Mammary epithelial cell (primary cell): ENCODE measurements at places on chromosomes 1 and 21. TPM values are rescaled to one million over a fixed set of nuclear protein-coding genes. Genes with fewer than 3 reads are reported as not detected.
A peak's percentile ranks its signal among the peaks of the same experiment; 100 is the strongest.

Gene GPR37L1
- not detected in 2 replicates for total RNA-seq

DNA sequence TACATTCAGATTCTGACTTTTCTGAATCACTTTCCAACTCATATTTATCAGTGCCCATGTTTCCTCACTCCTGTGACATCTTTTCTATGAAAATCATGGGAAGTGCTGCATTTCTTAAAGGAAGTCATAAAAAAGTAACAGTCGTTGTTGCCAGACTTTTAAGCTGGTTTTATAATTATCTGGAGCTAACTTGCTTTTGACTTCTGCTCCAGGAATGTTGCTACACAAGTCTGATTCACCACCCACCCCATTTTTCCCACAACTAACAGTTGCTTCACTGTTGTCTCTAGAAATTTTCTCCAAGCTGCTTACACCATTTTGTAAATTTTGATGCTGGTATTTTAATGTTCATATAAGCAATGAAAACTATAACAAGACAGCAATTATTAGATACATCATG, 12.2 kb downstream of the FCRLB start:
- peak; percentile 90 for DNase-seq

Gene ZMYND12
- 1.0 TPM for total RNA-seq

DNA sequence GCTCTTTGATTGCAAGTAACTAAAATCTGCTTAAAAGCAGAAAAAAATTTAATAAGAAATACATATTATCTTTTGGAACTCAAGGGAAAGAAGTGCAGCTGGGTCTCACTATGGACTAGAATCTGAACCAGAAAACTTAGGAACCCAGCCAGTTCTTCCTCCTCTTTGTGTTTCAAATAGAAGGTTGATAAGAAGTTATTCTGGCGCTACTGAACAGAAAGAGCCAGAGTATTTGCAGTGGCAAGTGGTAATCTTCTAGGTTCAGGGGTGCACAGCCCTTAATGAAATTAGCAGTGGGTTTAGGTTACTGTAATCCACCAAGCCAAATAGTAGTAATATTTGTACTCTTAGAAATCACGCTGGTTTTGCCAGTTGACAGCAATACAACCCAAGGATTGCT, 28.5 kb downstream of the BTBD8 start:
- DNase-seq: no peak

Gene PLA2G4A
- total RNA-seq: 7.3 TPM
